MM.1S (cell line): ENCODE measurements at places on chromosomes 4 and X.

GRCh38 chrX:112611776-112612175 lies 68.0 kb downstream of the LHFPL1 start:
- no peak for DNase-seq

DNA sequence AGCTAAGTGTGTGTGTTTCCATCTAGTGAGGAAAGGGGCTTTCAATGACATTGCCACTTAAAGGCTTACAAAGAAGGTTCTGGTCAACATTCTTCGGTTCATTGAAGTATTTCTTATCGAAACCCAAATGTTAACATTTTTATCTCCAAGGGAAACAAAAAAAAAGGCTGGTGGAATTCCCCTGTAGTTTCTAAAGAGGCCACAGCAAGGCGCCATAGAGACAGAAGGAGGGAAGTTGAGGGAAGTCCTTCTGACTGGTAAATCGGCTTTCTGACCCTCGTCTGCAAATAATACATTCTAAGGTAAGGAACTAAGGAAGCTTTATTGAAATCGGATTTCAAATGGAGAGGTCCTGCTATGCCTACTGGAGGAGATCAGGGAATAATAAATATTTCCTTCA lies 1.7 kb upstream of the ZFP42 start:
- DNase-seq: no peak

DNA sequence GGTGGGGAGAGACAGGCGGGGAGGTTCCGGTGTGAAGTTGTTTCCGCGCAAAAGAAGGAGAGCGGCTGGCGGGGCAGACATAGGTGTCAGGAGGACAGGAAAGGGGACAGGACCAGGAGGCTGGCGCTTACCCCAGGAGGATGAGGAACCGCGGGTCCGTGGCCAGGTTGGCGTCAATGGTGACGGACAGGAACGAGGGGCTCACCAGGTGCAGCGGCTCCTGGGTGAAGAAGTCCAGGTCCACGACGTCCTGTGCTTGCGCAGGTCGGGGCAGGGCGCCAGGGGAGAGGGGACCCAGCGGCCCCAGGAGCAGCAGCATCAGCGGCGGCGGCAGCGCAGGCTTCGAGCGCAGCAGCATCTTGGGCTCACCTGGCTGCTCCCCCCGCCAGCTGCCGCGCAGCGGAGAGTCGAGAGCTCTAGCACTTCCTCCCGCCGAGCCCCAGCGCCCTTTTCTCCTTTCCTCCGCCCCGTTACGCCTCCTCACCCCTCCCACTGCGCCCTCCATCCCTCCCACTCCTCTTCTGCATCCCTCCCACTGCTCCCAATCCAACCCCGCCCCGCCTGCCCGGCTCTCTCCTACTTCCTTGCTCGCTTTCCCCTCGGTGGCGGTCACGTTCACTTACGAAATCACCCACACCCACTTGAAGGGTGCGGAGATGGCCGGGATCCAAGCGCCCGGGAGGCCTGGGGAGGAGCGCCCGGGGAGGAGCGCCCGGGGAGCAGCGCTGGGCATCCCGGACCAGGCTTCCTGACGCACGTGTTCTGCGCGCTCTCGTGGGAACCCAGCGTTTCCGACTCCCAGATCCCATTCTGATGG lies at the start of gene HPSE:
Gene HPSE, minus strand, starts transcription at position 424 of the 817 bp plus-strand sequence. Its CDS starts 66 bp downstream, at position 358.
- peak; percentile 82 for DNase-seq

DNA sequence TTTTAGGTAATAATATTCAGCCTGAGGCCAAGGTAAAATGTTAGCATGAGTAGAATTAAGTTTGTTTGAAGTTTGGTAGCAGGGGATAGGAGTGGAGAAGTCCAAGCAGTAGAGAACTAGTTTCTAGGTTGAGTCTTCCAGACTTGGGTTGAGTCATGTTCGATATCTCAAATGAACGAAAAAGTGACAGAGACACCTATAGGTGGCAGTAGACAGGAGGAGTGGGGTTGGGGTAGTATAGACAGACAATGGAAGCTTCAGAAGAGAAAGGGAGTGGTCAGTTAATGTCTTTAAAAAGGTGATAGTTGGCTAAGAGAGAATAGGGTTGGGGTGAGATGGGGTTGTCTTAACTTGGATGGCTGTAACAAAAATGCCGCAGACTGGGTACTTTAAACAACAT lies 58.7 kb upstream of the EMCN start:
- DNase-seq: no peak

DNA sequence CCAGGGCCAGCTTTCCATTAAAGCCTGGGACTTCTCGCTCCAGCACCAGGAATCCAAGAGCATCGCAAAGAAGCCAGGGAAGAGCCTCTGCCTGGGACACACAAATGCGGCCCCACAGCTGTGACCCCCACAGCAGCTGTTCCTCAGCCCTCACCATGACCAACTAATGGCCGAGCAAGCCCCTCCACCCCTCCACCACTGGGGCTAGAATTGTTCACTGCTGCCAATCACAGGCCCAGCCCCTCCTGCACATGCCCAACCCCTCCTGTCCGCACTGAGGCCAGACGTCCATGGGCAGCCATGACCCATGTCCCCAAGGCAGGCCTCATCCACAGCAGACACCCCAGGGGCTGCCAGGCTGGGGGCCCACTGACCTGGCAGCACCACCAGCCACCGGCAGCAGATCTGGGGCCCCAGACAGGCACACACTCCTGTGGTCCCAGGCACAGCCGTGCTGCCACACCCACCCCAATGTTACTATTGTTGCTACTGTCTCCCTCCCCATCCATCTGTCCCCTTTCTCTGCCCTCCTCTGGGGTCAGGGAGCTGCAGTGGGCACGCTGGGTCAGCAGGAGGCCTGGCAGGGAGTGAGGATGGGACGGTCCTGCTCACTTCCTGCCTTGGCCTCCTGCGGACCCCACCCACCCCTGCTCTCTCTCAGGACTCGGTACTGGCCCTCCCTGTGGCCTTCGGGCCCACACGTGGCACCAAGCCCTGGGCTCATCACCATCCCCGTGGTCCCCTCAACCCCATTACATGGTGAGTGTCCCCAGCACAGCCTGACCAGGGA lies 56.0 kb downstream of the ZFYVE28 start:
- no peak for DNase-seq

DNA sequence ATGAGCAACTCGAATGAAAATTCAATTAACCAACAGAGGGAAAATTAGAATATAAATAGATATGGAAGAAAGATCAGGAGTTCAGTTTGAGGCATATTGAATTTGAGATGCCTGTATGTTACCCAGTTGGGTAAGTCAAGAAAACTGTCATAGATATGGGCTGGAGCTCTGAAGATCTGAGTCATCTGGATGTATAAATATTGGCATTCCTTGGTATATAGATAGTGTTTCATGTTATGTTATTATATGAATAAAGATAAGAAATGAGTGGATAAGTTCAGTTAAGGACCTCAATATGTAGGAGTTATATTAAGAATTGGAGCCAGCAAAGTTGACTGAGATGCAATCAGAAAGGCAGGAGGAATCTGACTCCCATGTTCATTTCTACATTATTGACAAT lies 543.6 kb upstream of the SMIM31 start:
- DNase-seq: no peak

DNA sequence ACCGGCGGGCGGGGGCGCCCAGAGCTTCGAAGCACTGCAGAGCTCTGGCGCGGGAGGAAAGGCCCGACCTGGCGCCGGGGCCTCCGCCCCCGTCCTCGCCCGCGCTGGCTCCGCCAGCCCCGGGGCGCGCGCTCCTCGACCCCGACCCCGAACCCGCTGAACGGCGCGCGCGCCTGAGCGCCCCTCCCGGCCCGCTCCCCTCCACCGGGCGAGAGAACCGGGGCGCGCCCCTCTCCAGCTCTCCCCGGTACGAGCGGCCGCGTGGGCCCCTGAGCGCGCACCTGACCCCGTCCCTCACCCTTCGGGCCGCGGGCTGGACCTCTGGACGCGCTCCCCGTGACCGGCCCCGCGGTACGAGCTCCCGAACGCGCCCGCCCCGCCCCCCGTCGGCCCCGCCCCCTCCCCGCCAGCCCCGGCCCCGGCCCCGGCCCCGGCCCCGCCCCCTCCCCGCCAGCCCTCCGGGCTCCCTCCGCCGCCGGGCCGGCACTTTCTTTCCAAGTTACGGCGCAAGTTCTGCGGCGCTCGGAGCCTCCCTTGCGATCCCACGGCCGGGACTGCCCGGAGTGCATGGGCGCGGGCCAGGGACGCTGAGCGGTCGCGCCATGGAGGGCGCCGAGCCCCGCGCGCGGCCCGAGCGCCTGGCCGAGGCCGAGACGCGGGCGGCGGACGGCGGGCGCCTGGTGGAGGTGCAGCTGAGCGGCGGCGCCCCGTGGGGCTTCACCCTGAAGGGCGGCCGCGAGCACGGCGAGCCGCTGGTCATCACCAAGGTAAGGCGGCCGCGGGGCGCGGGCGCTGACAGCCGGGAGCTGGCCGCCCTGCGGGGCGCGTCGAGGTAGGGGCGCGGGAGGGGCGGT lies at the start of gene SHROOM2:
Gene SHROOM2, plus strand, starts transcription at position 486 of the 854 bp plus-strand sequence. Its CDS starts 117 bp downstream, at position 603.
- no peak for DNase-seq

DNA sequence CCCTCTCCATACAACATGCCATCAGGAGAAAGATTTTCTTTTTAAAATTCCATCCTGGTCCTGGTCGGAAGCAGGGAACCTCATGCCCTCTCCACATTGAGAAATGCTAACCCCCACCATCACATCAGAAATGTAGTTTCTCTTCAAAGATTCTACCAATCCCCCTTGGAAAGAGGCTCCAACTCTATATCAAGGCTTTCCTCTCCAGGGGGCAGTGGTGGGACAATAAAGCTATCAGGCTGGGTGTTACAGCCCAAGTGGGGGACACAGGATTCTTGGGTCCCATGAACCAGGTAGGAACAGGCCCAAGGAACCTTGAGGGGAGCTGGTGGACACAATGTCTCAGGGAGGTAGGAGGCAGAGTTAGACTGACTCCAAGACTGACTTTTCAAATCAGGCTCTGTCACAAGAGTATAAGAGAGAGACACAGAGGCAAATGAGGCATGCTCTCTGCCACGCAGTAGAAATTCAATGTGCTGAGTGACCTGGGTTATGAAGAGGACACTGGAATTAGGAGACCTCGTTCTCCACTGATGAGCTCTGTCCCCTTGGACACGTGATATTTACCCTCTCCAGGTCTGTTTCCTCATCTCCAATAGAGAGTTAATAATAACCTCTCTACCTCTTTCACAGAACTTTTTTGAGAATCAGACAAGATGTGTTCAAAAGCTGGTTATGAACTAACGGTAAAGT lies 4.5 kb downstream of the GJB1 start:
- no peak for DNase-seq

GRCh38 chr4:106583567-106583966 lies 215.0 kb upstream of the GIMD1 start:
- no peak for DNase-seq

DNA sequence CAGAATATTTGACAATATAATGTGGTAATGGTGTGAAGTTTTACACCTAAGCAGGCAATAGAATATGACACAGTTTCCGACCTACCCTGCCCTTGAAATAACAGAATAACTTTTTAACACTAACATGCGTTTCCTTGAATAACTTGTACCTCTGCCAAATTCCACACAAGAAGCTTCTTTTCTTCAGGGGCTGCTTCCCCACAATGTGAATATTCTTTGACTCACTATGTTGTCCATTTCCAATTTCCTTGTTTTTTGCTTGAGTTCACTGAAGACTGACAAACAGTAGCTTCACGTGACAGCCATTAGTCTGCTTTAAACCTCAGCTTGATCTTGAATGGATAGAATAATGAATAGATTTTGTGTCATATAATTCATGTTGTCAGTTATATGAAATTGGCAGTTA lies 14.3 kb downstream of the SHROOM3 start:
- DNase-seq: no peak

DNA sequence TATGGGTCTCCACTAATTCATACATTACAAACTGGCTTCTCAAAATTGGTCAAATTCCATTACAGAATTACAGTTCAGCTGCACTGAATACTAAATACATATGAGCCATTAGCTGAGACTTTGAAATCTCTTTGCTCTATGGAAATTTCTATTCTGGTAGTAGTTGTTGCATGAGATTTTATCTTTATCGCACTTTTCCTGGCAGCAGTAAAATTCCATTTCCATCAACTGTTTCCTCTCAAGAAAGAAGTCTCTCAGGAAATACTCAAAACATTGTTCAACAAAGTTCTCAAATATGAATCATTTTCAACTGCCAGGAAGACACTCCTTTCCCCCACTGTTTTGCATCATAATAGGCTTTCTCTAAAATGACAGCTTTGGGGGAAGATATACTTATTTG lies 51.3 kb downstream of the ATP11C start:
- no peak for DNase-seq

GRCh38 chr4:185222598-185222997 lies 13.2 kb downstream of the SNX25 start:
- DNase-seq: no peak

DNA sequence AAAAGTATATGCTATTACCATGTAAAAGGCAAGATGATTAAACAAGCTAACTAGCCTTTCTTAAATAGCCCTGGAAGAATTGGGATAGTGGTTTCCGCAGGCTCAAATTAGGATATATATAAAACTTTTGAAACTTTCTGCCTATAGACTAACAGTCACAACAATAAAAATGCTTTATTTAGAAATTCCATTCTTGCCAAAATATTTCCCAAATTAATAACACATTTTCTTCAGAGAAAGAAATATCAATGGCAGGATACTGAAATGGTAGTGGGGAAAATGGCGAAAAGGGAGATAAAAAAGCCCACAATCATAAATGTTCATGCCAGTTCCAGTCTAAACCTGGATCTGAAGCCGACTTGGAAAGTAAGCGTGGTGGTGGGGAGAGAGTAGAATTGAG lies 56.0 kb downstream of the MAD2L1 start:
- DNase-seq: no peak

DNA sequence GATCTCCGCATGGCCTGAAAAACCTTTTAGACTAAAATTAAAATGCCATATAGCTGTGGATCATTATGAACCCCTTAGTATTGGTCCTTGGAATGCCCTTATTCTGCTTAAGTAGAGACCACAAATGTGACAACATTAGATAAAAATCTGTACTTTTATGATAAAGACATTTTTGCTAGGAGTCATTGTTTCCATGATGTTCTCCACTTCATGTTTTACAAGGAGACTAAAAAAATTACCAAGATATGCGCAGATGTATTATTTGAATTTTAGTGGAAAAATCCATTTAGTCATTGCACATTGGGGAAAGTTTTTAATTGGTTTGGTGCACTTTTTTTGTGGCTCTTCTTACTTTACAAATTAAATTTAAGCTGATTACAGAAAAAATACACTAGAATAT lies 85.1 kb upstream of the HPRT1 start:
- no peak for DNase-seq

DNA sequence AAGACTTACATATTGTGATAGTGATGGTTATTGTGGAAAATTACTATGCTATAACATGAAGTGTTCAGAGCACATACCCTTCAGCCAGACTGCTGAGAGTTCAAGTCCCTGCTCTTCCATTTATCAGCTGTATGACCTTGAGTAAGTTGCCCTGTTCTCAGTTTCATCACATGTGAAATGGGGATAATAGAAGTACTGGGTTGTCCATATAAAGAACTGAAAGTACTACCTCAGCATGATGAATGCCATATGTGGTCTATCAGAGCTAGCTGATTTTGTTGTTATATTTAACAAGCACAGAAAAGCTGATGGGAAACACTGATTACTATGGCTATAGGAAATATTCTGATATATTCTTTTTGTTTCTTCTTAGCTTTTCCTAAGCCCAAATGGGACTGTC lies 115.6 kb downstream of the REPS2 start:
- peak; percentile 69 for DNase-seq

- no peak for DNase-seq
Observed at GRCh38 chrX:21666679-21667078, 8.5 kb upstream of the KLHL34 start.

GRCh38 chrX:151753313-151754046 lies 18.9 kb downstream of the CNGA2 start:
- DNase-seq: peak; percentile 31

- no peak for DNase-seq
Observed at GRCh38 chr4:101556842-101557241, 209.5 kb upstream of the PPP3CA start.
